Stomach (tissue), 19 donors: ENCODE measurements at places on chromosomes 6 and 20. TPM values are rescaled to one million over a fixed set of nuclear protein-coding genes. Genes with fewer than 3 reads are reported as not detected.

- no peak for DNase-seq
Measured at GRCh38 chr6:134702279-134702678, 247.6 kb downstream of the ALDH8A1 start.

DNA sequence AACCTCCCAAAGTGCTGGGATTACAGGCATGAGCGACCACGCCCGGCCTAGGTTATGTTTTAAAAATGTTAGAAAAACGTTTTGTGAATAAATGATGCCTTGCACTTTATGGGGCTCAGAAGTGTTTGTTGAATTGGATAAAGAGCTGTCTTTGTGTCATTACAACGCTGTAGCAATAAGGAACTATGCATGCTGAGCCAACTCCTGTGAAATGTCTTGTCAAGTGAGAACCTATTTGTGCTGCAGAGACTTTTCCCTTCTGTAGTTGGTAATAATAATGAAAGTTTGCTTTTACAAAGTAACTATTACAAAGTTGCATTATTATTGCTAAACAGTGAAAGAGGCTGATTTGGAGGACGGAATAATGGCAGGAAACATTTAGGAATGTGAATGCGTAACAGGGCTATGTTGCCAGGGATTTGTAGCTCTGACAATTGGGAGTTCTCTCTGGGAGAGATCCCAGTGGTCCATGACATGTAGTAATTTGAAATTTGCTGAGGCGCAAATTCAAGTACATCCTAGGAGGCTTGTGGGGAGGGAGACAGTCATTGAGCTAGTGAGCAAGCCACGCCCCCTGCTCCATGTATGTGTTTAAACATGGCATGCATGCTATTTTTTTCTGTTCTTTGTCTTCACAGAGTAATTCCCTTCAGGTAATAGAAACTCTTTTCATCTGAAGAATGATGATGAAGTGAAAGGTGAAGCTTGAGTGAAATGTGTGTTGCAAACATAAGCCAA, 16.8 kb upstream of the BICRAL start:
- peak; percentile 18 for DNase-seq

Gene TFAP2B
- not detected for total RNA-seq

Gene NKX2-2
- total RNA-seq, result 4.8 TPM

DNA sequence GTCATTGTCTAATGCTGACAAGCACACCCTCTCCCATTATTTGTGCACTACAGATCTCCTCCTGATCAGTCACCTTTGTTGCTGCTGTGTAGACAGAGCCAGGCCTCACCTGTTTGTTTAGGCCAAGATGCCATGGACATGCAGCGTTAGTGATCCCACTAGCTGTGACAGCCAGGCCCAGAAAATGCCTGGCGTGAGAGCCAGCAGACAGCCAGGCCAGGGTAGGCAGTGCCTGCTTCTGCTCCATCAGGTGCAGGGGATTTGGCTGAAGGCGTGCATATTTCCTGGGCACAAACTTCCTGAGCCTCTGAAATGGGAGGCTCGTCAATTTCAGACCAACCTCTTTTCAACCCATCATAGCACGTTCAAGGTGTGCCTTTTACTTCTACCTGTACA, 27.3 kb downstream of the MANBAL start:
- DNase-seq, result no peak

- no peak for DNase-seq
Measured at GRCh38 chr6:153476243-153476642, 345.2 kb upstream of the RGS17 start.
